Nephron progenitor cell (in vitro differentiated cells): ENCODE measurements at places on chromosomes 3 and 15.

- DNase-seq, result no peak
Measured at GRCh38 chr3:179615458-179616173, 11.0 kb downstream of the NDUFB5 start.

- DNase-seq, result no peak
Measured at GRCh38 chr3:16797831-16798230, 86.9 kb upstream of the PLCL2 start.

GRCh38 chr15:75750261-75751050 is 37.8 kb upstream of the CSPG4 start:
- no peak for DNase-seq

- peak; percentile 58 for DNase-seq
Measured at GRCh38 chr3:9352917-9353752, 9.7 kb upstream of the THUMPD3 start.

DNA sequence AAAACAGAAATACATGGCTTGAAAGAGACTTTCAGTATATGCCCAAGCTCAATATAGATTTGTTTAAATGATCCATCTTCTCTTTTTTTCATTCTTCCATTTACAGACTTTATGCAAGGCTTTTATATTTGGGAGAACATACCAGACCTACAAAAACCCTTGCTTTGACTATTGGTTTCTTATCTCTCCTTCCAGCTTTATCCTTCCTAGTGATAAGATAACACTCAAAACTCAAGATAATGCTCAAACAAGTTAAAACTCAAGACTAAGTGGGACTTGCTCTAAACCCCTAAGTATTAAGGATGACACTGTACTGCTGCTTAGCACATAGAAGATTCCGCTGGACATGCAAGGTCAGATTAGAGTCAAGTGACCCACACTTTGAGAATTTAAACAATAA is 8.0 kb downstream of the TUSC7 start:
- no peak for DNase-seq

GRCh38 chr3:115806501-115806900 is 183.2 kb downstream of the GAP43 start:
- DNase-seq, result no peak

DNA sequence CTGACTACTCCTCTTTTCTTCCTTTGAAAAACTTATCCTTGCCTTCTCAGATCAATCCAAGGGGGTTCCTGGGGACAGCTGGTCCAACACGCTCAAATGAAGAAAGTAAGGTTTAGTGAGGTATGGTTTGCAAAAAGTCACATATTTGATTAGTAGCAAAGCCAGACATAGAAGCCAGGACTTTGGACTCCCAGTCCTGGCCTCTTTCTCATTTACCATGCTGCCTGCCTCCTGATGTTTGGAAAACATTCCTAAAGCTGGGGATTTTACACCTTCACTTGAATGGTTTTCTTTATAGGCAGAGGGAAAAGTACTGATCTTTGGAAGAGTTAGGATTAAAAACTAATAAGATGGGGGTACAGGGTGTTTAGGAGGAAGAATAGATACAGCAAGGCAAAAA is 14.6 kb downstream of the POPDC2 start:
- DNase-seq, result no peak

GRCh38 chr15:80324545-80325080 is 72.6 kb upstream of the CTXND1 start:
- no peak for DNase-seq

DNA sequence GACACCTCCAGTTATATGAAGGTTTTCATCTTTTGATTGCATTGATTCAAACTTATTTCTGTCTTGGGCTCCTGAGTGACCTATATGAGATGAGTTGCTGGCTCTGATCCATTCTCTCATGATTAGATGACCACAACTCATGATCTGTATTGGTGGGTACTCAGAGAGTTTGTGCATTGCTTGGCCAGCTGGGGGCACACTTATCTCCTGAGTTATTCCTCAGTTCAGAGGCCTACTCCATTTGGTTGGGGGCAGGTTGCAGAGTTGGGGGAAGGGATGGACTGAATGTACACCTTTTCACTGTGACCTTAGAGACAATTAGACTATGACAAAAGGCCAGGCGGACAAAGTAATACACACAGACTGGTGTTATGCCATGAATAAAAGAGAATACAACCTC is 166.2 kb upstream of the SEMA6D start:
- peak; percentile 11 for DNase-seq

GRCh38 chr3:157220211-157220610 is 60.3 kb upstream of the CCNL1 start:
- DNase-seq, result no peak

DNA sequence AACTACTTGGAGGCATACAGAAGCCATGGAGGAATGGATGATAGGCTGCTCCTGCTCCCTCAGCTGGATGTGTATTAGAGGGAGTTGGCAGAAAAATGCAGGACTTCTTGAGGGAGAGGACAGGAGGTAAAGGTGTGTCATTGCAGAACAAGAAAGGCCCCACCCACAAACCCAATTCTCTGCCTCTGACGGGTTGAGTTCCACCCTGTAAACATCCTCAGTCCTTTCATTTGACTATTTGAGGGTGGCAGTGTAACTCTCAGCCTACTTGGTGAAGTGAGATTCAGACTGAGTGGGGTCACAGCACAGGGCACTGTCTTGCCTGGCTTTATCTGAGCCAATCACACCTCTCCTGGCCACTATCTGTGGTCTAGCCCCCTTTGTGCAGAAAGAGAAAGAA is at the start of gene TPRG1:
TPRG1 (plus strand) TSS at position 265 of the 400 bp plus-strand sequence. CDS start 35,414 bp downstream, outside the sequence.
- no peak for DNase-seq

- DNase-seq, result peak; percentile 71
Measured at GRCh38 chr3:142888481-142889211, at the start of gene PCOLCE2. TSS of gene PCOLCE2 (minus strand) at chr3:142889083. CDS start at chr3:142888896, 187 bp downstream.

- no peak for DNase-seq
Measured at GRCh38 chr15:49622561-49622960, 1.7 kb downstream of the DTWD1 start.

- peak; percentile 12 for DNase-seq
Measured at GRCh38 chr3:60536420-60536819, 714.8 kb downstream of the FHIT start.

- no peak for DNase-seq
Measured at GRCh38 chr3:40923143-40923542, 276.2 kb upstream of the CTNNB1 start.

- no peak for DNase-seq
Measured at GRCh38 chr15:73754461-73754860, 1.3 kb upstream of the INSYN1 start.

- no peak for DNase-seq
Measured at GRCh38 chr15:43346305-43346704, 15.9 kb upstream of the LCMT2 start.

DNA sequence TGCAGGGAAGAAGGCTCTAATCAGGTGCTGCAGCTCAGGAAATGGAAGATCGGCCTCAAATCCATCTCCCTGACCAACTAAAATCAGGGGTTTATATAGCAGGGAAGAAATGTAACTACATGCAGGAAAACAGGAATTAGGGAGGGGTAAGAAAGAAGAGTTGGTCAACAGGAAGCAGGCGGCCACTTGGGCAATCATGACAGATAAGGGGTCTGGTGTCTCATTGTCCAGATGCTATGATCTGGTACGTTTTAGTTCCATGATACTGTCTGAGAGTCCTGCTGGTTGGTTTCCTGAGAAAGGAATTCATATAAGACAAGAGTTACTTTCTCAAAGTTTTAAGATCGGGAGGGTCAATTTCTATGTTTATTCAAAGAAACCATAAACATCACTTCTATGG is 24.2 kb downstream of the KATNBL1 start:
- DNase-seq, result no peak

DNA sequence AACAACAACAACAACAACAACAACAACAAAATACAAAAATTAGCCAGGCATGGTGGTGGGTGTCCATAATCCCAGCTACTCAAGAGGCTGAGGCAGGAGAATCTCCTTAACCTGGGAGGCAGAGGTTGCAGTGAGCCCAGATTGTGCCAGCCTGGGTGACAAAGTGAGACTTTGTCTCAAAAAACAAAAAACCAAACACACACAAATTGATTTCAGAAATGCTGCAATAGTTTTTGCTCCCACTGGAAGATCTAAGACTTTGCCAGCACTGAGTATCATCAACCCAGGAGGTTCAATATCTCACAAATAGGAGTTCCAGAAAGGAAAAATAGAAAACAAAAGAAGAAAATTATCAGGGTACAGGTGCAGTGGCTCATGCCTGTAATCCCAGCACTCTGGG is 16.2 kb upstream of the CCR8 start:
- no peak for DNase-seq

GRCh38 chr3:139710212-139710611 is 32.4 kb upstream of the NMNAT3 start:
- DNase-seq, result no peak

DNA sequence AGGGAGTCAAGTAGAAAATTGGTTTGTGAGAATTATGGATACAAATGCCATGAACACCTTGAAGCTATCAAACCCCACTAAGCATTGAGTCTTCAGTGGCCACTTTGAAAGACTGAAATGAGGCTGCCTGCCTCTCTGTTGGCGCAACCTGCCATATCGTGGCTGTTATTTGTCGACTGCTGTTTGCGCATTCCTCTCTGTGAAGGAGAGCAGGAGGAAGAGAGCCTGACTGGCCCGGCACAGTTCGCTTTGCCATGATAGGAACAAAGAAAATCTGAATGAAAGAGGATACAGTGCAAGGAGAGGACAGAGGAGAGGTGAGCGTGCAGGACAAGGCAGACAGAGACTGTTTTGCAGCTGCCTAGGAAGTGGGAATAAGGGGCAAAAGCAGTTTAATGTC is 289.4 kb downstream of the RYR3 start:
- no peak for DNase-seq

- DNase-seq, result no peak
Measured at GRCh38 chr15:96135166-96136093, 195.1 kb upstream of the NR2F2 start.

DNA sequence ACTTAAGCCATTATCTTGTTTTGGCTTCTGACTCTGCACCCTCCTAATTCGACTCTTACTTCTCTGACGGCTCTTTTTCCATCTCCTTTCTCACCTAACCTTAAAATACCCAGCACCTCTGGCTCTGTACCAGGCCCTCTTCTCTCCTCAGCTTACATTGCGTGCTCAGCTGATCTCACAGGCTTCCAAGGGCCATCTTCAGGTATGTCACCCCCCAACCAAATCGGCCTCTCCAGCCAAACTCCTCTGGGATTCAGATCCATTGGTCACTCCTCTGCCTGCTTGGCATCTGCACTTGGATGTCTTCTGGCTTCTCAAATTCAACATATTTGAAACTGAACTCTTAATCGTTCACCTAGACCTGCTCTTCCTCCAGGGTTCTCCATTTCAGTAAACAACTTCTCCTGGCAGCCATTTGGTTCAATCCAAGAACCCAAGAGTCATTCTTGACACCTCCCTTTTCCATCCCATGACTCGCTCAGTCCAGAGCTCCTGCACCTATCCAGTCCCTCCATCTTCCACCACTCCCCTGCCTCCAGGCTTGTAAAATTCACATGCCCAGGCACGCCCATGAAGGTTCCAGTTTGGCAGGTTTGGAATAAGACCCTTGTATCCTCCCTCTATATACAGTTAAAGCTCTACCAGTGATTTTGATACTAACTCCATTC is 35.2 kb upstream of the SLC41A3 start:
- DNase-seq, result no peak

DNA sequence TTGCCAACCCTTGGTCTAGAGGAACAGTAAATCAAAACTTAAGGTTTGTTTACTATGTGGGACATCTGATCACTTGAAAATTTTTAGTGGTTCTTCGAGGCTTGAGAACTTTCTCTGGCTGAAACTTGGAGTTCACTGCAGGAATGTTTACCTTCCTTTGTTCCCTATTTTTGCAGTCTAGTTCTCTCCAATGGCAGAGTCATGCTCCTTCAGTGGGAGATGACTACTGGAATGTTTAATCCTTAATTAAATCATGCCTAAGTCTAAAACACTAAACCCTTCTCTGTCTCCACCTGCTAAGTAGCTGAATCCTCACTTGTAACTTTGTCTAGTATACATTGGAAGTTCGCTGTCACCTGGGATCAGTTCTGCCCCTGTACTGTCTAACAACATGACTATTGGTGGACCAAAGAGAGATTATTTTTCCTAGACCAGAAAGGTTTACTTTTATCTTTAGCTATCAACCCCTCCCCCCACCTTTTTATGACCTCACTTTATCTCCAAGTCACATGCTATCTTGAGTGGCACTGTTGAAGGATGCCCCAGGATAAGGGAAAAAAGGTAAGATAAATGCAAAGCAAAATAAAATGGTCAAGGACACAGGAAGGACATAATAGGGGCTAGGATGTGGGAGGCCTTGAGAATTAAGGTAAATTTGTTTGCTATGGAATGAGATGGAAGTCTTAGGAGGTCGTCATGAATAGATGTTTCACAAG is 1.2 kb upstream of the ZNF609 start:
- DNase-seq, result no peak

GRCh38 chr3:153600896-153601295 is 438.9 kb downstream of the RAP2B start:
- no peak for DNase-seq

DNA sequence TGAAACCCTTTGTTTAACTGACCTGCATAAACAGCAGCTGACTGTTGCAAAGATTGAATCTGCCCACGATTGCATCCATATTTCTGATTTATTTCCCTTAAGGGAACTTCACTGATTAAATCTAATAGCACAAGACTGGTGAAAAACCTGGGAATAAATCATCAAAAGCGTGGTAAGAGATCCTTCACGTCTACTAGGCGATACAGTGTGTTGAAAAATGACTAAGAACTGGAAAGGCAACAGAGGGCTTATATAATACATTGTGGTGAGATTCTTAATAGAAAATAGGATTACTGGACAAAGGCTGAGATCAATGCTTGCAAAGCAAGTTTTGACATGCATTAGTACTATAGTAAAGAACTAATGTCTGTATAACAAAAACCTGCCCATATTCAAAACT is 49.0 kb downstream of the POLQ start:
- DNase-seq, result no peak

GRCh38 chr3:61935814-61936213 is 374.4 kb downstream of the PTPRG start:
- DNase-seq, result no peak

GRCh38 chr3:29871087-29871486 is 590.2 kb downstream of the RBMS3 start:
- DNase-seq, result no peak

DNA sequence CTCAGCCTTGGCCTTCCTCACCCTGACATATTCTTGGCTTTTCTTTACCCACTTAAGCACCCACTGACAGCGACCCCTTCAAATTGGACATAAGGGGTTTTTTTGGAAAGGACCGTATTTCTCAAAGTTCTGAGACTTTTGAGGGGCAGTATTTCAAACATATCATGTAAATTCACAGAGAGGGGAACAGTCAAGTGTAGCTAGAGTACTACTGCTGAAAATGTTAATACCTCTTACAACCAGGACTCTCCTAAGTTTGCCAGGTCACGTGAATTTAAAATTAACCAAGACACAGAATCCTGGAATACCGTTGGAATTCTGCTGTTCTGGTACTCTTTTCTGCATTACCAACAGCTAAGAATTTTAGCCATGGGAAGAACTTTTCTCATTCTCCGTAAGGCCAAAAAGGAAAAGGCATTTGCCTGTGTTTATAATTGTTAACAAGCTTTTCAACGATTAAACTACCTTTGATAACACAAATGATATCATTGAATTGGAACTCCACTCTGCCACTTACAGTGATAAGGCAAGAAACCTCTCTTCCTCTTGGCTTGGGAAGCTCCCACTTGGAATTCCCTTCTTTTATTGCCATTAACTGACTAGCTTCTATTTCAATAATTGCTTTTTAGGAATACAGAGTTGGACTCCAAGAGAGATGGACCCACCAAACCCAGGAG is 597 bp upstream of the GBE1 start:
- no peak for DNase-seq

GRCh38 chr3:69110941-69111546 is 11.4 kb downstream of the LMOD3 start:
- no peak for DNase-seq
